ENCODE measurements at places on chromosomes 13 and 19.
A peak's percentile ranks its signal among the peaks of the same experiment; 100 is the strongest.

GRCh38 chr13:37640499-37640898 is 41.9 kb upstream of the POSTN start:
- DNase-seq = no peak

DNA sequence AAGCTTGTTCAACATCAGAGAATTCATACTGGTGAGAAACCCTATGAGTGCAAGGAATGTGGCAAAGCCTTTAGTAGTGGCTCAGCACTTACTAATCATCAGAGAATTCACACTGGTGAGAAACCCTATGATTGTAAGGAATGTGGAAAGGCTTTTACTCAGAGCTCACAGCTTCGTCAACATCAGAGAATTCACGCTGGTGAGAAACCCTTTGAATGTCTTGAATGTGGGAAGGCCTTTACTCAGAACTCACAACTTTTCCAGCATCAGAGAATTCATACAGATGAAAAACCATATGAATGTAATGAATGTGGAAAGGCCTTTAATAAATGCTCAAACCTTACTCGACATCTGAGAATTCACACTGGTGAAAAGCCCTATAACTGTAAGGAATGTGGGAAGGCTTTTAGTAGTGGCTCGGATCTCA is 25.2 kb downstream of the ZNF383 start:
- DNase-seq = no peak

GRCh38 chr13:86986448-86986847 is 684.7 kb upstream of the SLITRK5 start:
- no peak for DNase-seq

DNA sequence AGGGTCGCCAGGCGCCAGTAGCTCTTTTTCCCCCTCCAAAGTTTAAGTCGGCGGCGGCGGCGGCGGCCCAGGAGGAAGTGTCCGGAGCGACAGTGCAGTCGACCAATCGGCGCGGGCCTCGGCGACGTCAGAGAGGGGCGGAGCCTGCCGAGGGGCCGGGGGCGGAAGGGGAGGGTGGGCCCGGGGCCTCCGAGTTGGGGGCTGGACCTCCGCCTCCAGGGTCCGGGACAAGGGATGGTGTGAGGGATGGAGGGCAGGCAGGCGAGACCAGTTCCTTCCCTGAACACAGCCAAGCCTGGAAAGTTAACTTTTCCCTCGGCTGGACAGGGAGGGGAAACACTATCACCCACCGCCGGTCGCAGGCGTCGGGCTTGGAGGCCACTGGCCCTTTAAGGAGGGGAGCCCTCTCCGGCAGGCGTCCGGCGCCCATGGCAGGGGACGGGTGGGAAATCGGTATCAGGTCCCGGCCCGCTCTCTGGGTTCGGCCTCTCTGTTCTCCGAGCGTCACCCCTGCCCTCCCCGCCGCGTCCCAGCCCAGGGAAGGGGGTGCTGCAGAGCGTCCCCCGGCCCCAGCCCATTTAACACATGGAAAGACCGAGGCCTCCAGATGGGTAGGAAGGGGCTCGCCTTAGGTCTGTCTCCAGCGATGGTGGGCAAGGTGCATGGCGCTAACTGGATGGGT is at the start of gene PRKD2:
Gene PRKD2 (minus strand): TSS at position 81 of the 682 bp plus-strand sequence. CDS start 744 bp downstream, outside the sequence.
- DNase-seq = peak; percentile 73

DNA sequence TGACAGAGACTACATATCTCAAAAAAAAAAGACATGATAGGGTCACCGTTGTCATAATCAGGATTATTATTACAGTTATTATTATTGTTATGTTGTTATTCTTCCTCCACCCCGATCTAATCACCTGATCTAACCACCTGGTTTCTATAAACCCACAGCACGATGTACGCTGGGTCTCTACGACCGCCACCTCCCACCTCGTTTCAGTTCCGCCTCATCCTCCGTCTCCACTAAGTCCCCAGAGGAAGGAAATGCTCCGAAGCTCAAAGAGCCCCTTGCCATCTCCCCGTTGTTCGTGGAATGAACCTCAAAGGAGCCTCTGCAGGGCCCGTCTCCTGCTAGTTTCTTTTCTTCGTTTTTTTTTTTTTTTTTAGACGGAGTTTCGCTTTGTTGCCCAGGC is 15.9 kb upstream of the MEIS3 start:
- DNase-seq = no peak

- DNase-seq = no peak
Measured at GRCh38 chr19:6392221-6393073, 517 bp downstream of the GTF2F1 start.

DNA sequence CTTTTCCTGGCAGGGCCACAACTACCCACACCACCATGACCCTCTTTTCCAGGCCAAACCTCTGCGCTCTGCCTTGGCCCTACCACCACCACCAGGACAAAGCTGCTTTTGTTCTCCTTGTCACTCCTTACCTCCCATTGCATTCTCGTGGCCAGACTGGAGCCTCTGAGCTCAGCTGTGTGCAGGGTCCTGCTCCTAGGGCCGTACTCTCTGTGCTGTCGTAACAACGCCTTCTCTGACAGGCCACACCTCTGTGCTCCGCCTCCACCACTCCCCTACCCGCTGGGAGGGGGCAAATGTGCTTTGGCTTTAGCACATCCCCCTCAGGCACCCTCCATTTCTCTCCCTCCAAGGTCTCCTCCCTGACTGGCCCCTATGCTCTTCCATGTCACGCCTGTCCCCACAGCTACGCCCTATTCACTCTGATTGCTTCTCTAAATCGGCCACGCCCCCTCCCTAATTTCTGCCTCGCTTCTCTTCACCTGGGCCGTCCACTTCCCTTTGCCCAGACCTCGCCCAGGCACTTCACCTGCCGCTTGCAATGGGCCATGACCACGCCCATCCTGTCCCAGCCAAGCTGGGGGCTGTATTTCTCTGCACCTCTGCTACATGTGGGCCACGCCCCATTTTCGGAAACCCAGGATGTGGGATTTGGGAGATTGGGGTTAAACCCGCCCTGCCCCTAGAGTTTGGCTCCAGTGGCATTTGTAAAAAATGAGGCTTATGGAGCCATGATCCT is 472.3 kb downstream of the KLF12 start:
- DNase-seq = no peak

All from NCI-H226 (cell line).